Activated T-cell treated with anti-CD3 and anti-CD28 coated beads, Interleukin-2, amount 50 U/mL, for 48 hours (primary cell): ENCODE measurements at places on chromosomes 11 and 22.

DNA sequence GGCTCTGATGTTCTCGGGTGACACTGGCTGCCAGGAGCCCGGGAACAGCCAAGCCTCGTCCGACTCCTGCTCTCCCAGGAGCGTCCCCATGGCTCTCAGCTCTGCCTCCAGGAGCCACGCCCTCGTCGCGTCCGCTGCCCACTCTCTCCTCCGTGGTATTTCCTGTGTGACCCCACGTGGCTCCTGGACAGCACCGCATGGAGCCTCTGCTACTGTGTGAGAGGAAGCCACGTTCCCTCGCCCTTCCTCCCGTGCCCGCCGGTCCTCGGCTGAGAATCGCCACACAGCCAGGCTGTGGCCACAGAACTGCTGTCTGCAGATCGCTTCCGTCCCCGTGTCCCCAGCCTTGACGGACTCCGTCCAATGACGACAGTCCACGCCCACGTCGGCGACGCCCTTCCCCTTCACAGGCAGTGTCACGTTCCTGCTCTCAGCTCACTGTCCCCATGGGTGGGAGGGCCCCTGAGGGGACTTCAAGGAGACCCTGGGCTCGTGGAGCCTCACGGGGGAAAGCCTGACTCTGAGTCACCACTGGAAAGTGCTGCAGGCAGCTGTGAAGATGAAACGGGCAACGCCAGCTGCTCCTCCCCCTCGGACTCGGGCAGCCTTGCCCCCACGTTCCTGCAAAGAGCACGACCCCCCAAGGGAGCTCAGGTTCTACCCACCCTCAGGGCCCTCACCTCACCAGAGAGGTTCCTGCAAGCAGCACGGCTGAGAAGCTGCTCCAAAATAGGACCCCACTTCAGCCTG lies 458.5 kb downstream of the BRD1 start:
- peak; percentile 13 for DNase-seq

DNA sequence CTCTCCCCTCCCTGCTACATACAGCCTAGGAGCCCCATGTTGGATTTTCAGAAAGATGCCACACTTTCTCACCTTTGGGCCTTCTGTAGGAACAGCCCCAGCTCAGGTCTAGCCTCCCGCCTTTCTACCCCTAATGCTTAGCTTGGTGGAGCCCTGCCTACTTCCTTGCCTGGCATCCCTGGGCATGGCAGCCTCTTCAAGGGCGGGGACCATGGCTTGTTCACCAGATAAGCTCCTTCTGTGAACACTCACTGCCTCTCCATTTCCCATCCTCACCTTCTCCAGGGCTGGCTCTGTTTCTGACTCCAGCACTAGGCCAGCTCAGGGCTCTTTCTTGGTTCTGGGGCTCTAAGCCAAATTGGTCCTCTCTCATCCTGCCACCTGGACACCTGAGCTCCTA lies 1.4 kb downstream of the SEPTIN3 start:
- DNase-seq = no peak

DNA sequence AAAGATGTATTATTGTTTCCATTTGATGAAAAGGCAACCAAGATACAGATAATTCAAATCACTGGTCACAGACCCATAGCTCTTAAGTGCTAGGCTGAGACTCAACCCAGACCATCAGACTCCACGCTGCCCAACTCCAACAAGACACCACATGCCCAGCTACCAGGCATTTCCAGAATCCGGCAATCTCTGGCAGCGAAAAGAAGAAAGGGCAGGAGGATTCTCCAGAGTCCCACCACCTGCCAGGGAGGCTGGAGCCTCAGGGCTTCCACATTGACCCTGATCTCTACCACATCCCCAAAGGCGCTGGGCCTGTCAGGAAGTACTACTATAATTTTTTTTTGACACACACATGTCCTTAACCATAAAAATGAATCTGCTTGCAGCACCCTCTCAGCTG lies 61.4 kb upstream of the ARFGAP3 start:
- DNase-seq = no peak

DNA sequence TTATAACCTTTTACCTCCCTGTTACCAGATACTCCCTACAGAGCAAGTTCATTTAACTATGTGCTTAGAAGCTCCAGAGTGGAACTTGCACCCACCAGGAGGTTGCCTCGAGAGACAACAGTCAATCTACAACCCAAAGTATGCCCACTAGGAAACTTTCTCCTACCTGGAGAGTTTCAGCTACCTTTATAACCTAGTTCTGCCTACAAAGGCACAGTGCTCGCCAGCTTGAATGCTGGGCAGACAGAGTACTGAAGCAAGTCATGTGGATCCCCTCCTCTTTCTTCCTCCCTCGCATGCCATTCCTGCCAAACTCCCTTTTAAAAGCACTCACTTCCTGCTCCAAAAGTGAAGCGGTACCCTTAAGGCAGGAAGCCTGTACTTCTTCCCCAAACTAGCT lies 258.9 kb downstream of the SWAP70 start:
- no peak for DNase-seq

DNA sequence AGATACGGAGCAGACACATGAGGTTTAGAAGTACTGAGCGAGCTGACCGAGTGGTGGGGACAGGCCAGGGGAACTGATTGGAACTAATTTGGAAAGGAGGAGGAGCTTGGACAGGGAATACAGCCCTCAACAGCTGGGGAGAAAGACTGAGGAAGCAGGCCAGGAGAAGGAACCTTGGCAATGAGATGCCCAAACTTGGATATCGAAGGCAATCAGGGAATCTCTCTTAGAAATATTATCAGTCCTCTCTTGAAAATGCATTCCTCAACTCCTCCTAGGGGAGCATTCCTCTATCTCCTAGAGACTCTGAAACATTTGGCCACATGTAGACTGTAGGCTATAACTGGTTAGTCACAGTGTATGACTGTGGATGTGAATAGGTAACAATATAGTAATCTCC lies 284.6 kb downstream of the GUCY1A2 start:
- DNase-seq = no peak

- no peak for DNase-seq
Measured at GRCh38 chr11:24351179-24351578, 145.7 kb upstream of the LUZP2 start.

GRCh38 chr11:95456714-95457491 lies 225.9 kb upstream of the SESN3 start:
- no peak for DNase-seq

GRCh38 chr22:19238900-19239299 lies 52.6 kb downstream of the CLTCL1 start:
- DNase-seq = no peak

GRCh38 chr22:44714703-44715350 lies 12.8 kb downstream of the PRR5 start:
- no peak for DNase-seq

DNA sequence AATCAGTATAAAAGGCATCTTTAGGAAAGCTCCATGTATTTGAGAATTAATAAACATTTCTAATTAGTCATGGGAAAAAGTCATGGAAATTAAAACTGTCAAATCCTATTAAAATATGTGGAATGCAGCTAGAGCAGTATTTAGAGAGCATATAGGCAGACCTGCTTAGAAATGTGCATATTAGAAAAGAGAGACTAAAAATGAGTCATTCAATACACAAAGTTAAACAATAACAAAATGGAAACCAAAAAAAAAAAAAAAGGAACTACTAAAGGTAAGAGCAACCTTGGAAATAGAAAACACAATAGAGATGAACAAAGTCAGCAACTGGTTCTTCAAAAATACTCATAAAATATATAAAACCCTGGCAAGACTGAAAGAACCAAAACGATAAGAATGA lies 59.7 kb upstream of the RASSF10 start:
- DNase-seq = no peak

DNA sequence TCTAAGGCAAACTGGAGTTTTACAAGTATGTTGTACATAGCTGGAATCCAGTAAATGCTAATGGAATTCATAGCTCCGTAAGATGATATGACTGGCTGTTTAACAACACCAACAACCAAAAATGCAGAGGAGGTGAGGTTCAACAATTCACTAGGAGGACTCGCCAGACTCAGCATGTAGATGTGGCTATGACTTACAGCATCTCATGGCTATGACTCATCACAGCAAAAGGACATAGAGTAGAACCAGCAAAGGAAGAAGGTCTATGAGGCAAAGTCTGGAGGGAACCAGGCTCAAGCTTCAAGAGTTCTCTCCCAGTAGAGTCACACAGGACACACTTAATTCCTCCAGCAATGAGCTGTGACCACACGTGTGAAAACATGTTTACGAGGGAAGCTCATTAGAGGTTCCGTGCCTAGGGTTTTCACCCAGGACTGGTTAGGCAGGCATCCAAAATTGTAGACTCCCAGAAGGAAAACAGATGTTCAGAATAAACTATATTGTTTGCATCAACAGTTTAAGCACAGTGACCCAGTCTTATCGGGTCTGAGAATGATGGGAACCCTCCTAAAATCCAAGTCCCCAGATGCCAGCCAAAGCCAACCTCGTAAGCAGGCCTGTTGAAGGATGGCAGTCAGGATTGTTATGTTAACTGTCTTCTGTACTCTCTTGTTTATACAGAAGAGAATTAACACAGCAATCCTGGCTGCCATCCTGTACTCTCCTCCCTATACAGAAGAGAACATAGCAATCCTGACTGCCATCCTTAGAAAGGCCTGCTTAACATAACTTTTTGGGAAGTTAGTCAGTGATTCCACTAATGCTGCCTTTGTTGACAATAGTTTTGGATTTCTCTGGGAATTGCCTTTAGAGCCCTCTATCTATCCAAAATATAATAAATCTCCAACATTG lies 116.6 kb downstream of the LARGE1 start:
- no peak for DNase-seq

DNA sequence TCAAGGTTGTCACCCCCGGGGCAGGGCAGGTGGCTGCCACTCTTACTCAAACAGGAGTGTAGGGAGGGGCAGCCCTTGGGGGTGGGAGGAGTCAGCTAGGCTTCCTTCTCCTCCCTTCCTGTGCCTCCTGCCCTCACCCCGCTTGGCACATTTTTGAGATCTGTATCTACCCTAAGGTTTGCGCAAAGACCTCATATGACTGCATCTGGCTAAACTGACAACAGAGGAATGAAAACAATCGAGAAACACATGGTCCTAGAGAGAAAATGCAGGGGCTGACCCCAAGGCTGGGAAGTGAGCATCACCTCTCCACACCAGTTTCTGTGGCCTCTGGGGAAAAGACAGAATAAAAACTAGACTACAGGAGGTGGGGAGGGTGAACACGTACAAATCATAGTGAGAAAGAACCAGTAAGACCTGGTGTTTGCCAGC lies 28.1 kb downstream of the IGSF9B start:
- DNase-seq = peak; percentile 85

DNA sequence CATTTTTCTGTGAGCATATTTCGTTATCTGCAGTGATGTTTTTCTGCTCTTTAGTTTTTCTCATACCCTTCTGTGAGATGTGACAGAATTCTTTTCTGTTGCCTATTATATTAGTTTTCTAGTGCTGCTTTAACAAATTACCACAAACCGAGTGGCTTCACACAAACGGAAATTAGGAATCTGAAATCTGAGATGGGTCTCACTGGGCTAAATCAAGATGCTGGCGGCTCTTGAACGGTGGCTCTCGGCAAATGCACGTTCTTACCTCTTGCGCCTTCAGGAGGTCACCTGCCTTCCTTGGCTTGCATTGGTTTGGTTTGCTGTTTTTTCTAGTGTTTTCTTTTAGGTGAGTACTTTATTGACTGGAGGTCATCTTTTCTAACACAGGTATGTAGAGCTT lies 13.0 kb downstream of the ZBED4 start:
- DNase-seq = no peak

DNA sequence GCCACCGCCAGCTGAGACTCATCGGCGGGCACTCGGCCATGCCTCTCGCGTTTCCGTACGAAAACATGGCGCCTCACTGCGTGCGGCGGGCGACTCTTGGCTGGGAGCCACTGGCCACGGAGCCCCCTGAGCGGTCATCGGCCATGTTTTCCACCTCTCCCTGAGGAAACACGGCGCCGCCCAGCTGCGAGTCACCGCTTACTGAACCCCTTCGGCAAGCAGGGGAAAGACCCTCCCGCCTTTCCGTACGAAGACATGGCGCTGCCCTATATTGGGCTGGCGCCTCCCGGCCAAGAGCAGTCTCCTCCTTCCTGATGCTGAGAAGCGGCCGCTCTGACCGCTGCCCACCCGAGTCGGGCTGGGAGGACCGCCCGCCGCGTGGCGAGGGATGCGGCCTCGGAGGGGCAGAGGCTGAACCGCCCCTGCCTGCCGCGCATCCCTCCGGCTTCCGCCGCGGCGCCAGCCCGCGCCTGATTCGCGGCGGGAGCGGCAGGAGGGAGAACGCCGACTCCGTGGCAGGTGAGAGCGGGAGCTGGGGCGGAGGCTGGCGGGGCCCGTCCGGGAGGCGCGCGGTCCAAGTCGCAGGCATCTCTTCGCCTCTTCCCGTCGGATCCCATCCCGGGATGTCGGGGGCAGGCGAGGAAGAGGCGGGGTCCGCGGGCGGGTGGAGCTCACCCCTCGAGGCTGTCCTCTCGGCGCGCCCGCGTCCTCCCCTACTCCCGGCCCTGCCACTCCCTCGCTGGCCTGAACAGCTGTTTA lies at the start of gene TCP11L1:
Gene TCP11L1 (plus strand): TSS at position 299 of the 759 bp plus-strand sequence. CDS start 4,202 bp downstream, outside the sequence.
- peak; percentile 87 for DNase-seq

GRCh38 chr11:28981381-28981780 lies 873.2 kb downstream of the METTL15 start:
- no peak for DNase-seq

DNA sequence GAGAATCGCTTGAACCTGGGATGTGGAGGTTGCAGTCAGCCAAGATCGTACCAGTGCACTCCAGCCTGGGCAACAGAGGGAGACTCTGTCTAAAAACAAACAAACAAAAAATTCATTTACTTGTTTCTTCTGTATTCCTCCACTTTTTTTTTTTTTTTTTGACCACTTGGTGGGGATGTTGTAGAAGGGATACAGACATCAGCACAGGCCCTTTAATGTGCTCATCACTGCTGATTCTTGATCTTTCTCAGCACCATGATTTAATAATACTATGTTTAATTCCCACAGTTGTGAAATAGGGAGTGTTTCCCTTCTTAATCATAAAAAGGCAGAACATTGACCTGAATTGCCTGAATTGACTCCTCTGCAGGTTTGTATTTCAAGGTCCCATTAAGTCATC lies 4.5 kb downstream of the TTC9C start:
- no peak for DNase-seq

DNA sequence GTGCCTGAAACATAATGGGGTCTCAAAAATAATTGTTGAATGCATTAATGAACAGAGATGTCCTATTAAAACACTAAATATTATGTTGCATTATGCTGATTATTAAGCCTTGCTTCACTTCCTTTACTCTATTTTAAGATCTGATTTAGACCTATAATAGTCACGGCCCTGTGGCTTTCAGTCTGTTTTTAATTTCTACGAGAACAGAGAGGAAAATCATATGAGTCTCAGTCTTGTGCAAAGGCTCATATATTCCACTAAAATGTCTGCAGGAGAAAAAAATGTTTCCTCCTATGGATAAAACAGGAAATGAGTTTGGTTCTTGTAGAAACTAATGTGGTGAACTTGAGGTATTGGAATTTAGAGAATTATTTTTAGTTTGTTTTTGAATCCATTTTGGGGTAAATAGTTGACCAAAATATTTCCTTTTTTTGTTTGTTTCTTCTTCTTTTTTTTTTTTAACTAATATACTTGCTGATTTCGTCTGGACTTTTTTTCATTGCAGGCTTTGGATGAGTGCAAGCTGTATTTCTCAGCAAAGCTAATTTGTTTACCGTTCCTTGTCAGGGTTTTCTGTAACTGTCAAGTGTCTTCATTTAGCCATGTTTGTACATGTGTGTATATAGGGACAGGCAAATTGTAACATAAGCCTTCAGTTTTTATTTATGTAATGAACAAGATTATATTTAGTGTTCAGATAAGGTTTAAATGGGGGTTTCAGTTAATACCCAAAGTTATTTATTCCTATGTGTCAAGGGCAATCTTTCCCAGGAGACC lies 139.1 kb upstream of the DDI1 start:
- DNase-seq = no peak

- no peak for DNase-seq
Measured at GRCh38 chr11:134469627-134470026, 57.6 kb upstream of the B3GAT1 start.
